Ovary (tissue), 10 donors: ENCODE measurements at places on chromosomes 11 and 22. TPM values are rescaled to one million over a fixed set of nuclear protein-coding genes. Genes with fewer than 3 reads are reported as not detected.

Gene TCF20
- total RNA-seq = 40.9 TPM

GRCh38 chr11:19242179-19242932 is 1.6 kb upstream of the E2F8 start:
- DNase-seq = no peak

DNA sequence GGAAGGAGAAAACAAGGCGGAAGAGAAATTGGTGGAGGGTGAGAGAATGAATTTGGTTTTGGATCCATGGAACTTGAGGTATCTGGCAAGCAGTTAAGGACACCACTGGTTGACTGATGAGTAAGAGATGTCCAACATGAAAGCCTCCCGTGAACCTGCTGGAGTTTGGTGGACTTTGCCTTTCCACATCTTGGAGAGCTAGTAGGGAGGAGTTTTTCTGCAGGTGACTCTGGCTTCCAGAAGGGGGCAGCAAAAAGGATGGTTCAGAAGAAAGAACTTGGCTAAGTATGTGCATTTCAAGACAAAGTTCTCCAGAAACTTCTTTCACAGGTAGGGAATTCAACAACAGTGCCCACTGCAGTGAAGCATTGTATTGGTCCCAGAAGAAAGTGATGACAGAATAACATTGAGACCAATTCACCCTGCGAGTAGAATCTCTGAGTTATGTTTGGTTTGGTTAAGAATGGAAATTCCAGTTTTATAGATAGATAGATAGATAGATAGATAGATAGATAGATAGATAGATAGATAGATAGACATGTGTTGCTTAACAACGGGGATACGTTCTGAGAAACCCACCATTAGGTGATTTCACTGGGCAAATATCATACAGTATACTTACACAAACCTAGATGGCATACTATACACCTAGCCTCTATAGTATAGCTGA is 28.5 kb downstream of the DCDC1 start:
- DNase-seq = no peak

- DNase-seq = peak; percentile 25
Measured at GRCh38 chr11:115672999-115673411, 168.8 kb upstream of the CADM1 start.

DNA sequence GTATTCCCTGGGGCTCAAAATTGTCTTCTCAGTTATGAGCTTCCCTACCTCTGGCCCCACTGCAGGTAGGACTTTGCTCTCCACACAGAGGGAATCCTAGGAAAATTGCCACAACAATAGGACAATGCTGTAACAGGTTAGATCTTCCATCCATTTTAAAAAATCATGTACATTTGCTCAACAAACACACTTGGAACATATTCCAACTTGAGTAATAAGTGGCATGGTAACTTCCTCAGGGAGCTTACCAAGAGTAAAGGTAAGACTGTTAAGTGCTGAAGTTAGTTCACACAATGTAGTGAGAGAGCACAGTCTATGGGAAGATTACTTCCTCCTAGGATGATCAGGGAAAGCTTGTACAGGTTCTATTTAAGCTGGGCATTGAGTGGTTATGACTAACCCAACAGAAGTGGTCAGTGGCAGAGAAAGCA is 78.9 kb upstream of the BIRC3 start:
- no peak for DNase-seq

GRCh38 chr11:47010179-47010578 is 73.6 kb downstream of the CSTPP1 start:
- DNase-seq = no peak

DNA sequence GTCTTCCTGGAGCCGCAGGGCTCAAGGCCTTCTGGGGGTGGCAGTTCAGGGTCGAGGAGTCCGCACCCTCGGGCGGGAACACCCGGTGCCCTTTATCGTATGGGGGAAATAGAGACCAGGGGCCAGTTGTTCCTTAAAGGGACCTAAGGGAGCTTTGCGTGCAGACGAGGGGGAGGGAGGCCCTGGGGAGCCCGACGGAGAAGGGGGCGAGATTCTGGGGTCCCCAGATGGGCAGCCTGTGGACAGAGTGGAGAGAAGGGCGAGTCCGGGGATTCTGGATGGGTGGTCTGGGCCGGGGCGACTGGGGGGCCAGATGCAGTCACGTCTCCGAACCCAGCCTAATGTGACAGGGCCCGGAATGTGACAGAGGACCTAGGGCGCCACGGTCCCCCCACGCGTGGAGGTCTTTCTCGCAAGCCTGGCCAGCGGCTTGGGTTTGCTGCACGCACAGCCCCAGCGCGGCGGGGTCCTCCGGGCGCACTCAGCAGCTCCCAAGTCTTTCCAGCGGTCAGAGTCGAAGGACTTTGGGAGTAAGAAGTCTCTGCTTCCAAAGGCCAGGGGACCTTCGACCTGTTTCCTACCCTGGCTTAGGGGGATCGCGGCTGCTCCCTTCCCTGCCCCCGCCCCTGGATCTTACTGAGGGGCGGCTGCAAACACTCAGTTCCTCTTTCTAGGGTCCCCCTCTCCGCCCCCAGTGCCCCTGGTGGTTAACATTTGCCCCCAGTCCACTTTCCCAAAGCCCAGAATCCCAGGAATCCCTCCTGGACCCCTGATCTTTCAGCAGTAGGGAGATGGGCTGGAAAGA is 547 bp downstream of the TUBA8 start:
- DNase-seq = no peak

DNA sequence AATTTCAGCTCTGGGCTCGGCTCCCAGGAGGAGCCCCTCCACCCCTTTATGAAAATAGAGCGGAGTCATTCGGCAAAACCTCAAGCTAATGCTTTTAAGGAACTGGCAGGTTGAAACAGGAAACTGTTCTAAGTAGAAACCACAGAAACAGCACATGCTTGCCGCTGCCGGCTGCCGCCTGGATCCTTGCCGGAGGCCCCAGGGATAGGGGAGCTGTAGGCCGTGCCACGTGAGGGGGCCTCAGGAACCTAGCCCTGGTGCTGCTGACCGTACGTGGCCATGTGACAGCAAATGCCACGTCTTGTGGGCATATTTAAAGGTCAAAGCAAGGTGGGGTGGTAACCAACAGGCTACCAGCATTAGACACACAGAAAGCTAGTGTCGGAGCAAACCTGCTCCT is 77.9 kb upstream of the TIMP3 start:
- peak; percentile 28 for DNase-seq

GRCh38 chr11:13668957-13669521 is 571 bp downstream of the FAR1 start:
- peak; percentile 65 for DNase-seq

DNA sequence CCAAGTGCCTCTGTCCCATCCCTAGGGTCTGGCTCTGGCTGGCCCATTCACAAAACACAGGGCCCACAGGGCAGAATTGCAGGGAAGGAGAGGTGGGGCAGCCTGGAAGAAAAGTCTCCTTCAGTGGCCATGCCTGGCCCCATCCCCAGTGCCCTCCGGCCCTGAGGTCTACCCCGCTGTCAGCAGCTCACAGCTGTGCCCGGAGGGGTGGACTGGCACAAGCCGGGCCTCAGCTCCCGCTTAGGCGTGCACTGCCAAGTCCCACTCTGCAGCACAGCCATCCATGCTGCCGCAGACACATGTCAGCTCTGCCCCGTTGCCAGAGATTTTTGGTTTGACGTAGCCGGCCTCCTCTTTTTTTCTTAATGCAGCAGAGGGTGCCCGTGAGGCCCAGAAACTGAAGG is 3.9 kb upstream of the SCN2B start:
- peak; percentile 51 for DNase-seq

Gene ANKK1
- total RNA-seq = 0.83 TPM

- DNase-seq = no peak
Measured at GRCh38 chr22:20040327-20041200, 19.7 kb downstream of the TANGO2 start.

- DNase-seq = no peak
Measured at GRCh38 chr11:43579919-43580276, 100.6 kb upstream of the HSD17B12 start.

- DNase-seq = no peak
Measured at GRCh38 chr11:16863389-16863788, 124.9 kb downstream of the C11orf58 start.

DNA sequence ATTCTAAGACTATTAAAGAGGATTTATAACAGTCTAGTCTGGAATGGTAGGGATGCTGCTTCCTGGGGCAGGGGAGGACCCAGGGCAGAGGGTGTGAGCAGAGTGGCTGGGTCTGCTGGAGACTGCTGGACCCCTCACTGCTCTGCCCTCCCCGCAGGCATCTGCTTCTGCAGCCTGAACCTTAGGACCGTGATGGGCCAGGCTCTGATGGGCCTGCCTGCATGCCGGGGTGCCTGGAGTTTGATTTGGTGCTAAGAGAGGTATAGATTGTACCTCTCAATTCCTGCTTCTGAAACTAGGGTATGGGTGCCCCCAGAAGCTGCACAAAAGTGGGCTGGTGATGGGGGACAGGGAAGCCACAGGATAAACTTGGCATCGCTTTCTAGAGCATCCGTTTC is 54.9 kb downstream of the CD82 start:
- DNase-seq = peak; percentile 5

- no peak for DNase-seq
Measured at GRCh38 chr22:44604991-44605390, 97.0 kb upstream of the PRR5 start.

Gene MAPK11
- 7.4 TPM for total RNA-seq

Gene RFPL1
- total RNA-seq = not detected

Gene SCGB1A1
- total RNA-seq = not detected

- no peak for DNase-seq
Measured at GRCh38 chr22:33139937-33140336, 81.8 kb upstream of the SYN3 start.
